ENCODE measurements at places on chromosomes 6 and 20.

DNA sequence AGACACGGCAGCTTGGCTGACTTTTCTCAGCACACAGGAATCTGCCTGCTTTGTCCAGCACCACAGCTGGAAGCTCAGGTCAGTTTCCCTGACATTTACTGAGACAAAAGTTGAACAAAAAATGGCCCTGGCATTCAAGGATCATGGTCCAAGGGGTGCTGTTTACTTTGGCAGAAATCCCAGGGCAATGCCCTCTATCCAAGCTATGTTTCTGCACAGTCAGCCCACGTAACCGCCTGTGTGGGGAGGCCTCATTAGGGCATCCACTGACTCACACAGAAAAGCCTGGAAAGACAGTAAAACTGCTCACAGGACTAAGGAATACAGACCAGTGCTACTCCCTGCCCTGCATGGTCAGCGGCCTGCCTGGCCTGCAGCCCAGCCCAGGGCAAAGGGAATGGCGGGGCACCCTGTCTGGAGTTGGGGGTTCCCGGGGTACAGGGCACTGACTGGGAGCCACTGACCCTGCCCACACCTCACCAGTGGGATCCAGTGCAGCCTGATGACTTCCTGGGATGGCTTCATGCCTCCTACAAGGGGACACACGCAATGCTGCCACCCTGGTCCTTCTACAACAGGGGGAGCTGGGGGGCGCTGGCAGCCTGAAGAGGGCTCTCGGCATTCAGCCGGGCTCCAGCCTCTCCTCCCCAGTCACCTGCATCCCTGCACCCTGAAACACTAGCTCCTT, 77.1 kb downstream of the NINL start:
- DNase-seq, result no peak

GRCh38 chr6:14720411-14721102, 525.3 kb upstream of the JARID2 start:
- DNase-seq, result no peak

GRCh38 chr6:106102034-106102433, 15.9 kb downstream of the PRDM1 start:
- DNase-seq, result no peak

DNA sequence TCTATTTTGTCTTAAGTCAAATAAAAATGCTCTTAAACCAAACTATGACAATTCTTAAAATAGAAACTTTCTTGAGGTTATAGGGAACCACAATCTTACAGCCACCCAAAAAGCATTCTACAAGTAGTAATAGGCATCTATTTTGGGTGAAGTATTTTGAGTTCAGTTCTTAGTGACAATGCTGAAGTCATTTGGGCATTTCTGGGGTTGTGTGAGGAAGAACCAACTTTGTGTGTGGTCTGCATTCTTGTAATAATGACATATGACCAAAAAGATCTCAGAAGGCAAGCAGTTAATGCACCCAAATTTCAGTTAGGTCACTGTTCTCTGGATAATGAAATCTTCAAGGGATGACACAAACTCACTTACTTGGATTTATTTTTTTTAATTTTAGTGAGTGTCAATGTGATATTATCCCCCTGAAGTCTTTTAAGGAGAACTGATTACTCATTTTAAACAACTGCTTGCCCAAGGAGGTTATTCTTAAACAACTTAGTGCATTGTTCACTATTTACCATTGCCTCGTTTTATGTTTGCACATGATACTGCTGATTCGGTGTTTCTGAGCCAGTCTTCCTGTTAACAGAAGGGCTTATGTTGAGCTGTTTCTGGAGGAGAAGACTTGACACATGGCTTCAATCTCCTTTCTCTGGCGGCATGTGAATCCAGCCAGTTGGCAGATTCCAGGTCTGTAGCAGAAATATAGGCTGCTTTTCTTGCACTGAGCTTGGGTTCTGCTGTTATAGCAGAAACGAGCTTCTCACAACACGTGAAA, 618.9 kb downstream of the BCKDHB start:
- DNase-seq, result no peak

DNA sequence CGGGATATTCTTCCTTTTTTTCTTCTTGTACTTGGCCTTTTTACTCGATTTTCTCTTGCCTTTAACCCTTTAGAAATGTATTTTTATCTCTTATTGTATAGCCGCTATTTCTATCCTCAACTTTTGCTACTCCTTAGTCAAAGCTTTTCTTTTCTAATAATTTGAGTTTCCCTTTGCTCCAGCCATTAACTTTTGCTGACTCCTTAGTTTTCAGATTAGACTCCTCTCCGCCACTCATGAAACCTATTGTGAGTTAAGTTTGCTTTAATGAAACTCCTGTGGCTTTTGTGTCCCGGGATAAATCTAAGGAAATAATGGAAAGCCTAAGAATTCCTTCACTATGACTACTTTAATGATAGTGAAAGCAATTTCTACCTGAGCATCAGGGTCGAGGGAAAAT, 590.3 kb upstream of the CITED2 start:
- no peak for DNase-seq

DNA sequence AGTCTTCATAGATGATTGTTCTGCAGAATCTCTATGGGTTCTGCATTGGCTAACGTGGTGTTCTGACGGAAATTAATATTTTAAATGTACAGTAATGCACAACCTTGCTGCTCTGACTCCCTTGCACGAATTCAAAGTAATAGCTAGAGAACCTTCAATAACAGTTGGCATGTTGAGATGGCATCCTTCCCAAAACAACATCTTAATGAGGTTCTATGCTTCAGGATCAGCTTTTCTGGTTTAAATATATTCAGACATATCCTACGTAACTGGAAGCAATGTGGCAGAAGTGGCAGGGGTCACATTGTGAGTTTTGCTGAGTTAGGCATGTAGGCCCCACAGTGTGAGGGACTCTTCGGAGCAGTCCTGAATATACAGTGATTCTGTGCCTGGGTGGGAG, 25.7 kb downstream of the DSE start:
- no peak for DNase-seq

DNA sequence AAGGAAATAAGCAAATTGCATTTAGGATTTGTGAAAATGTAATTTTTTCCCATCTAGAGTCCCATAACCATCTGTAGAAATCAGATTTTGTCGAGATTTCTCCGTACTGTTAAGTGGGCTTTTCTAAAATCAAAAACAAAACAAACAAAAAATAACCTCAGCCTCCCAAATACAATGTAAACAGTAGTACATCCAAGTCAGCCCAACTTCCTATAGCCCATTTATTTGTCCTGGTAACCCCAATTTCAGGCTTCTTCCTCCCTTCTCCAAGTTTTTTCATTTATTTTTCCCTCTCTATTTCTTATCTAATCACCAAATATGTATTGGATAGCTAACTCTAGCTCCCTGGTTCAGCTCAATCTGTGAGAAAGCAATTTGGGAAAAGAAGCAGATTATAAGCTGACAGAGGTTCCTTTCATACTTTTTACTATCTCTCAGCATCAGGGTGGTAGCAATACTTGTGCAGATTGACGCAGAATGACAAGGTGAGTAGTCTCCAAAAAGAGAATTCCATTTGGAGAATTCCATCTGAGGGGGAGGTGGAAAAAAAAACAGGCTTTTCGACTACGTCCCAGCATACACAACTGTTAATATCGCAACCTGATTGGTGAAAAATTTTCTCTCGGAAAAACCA, 132.6 kb upstream of the BTN3A2 start:
- DNase-seq, result no peak

DNA sequence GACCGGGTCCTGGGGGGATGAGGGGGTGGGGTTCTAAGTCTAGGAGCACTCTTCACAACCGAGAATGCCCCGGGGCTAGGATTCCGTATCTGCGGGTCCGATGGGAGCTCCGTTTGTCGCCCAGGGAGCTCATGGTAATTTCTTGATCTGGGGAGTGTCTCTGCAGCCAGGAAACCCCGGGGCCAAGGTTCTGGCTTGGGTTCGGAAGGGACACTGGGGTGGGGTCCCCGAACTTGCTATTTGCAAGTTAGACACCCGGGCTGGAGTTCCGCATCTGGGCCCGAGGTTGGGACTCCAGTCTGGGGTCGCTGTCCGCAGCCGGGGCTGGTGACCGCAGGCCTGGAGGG, 397 bp downstream of the PEDS1 start:
- DNase-seq, result no peak

GRCh38 chr6:32111424-32112066, 2.4 kb upstream of the TNXB start:
- DNase-seq, result no peak

DNA sequence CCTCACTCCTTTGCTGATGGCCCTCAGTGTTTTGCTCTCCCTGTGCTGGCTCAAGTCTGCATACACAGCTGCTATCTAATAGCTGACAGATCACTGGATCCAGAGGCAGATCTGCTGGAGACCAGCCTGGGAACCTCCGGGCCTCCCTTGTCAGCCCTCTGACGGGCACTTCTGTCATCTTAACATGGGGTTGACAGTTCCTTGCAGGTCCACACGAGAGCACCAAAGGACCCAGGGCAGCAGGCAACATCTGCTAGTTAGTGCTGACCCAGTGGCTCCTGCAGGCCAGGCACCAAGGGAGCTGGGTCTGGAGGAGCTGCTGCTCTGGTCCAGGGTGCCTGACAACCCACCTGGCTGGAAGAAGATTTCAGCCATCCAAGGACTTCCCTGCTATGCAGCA, 208.1 kb downstream of the UST start:
- DNase-seq, result no peak

DNA sequence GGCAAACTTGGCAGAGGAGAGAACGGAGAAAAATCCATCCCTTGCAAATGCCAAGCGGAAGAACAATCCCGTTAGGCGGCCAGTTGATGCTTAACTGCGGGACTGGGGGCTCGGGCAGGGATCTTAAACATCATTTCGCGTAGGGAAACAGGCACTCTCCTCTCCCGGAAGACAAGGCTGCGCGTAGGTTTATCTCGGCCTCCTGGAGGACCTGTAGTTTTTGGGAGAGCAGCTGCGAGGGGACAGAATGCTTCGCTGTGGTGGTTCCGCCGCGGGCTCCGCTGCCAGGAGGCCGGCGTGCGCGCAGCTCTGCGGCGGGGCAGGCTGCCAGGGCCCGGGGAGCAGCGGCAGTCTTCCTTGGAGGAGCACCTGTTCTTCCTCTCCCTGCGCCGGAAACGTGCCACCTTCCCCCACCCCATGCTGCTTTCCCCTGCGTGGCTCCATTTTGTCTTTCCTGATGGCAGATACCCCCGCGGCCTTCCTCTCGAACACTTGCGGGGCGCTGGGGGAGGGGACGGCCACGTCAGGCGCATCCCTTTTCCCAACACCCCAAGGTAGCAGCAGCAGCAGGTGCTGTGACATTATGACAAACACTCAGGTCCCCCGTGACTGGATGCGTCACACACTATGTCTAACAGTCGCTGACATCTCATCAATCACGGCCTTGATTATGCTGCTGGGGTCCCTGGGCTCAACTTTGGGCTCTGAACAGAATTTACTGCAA, 230.7 kb upstream of the BTBD3 start:
- DNase-seq, result no peak

DNA sequence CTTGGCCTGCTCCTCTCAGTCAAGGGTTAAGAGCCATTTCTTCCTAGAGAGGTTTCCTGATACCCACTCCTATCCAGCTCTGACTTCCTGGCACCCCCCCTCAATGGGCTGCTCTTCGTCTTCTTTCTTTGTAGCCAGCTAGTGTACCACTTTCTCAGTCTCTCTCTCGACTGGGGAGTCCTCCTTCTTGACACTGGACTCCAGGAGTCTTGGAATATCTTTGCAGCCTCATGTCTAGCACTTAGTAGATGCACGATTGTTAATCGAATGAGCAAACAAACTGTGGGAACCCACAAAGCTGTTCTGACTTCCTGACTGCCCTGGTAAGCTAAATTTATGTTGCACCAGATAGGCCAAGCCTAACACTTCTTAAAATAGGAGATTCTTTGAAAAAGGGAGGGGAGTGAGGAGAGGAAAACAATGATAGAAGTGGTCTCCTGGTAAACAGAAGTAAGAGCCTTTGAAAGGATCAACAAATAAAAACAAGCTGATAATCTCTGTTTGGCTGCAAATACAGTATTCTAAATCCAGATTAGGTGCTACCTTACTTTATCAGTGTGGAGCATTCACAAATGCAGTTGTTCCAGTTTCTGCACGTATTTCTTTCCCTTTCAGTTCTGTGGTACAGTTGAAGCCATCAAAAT, 160.1 kb upstream of the CITED2 start:
- DNase-seq, result no peak

DNA sequence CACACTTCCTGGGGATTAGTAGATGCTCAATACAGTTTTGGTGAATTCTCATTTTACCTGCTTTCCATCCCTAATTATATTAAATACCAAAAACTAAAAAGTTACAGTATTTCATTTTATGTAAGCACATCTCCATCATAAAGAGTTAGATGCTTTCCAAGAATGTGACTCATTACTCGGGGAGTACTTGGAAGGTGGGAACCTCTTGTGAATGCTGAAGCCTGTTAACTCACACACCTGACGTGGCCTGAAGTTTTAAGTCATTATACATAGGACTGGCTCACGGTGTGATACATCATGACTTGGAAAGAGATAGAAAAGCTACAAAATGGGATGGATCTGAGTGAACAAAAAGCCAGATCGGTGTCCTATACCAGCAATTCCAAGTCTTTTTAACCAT, 2.2 kb upstream of the OSER1 start:
- no peak for DNase-seq

DNA sequence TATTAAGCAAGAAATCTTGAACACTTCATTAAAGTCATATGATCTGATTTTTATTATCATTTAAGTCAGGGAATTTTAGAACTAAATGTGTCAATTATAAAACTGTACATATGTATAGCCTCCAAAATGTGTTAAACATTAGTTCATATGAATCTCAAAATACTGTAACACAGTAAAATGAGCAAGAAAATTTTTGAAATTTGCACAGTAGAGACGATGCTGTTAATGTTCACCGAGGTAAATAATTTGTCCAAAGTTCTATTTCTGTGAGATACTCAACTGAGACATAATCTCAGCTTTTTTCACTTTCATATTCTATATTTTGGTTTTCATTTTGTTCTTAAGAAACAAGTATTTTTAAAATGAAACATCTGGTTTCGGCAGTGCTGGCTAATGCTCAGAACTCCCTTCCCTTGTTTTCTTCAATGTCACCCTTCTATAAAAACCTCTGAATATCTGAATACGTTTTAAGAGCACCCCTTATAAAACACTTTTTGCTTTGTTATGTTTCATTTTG, 353.1 kb downstream of the LAMA2 start:
- no peak for DNase-seq

- DNase-seq, result no peak
Measured at GRCh38 chr6:16676978-16677377, 84.3 kb downstream of the ATXN1 start.

- peak; percentile 47 for DNase-seq
Measured at GRCh38 chr6:149934249-149935156, 7.3 kb upstream of the ULBP2 start.

DNA sequence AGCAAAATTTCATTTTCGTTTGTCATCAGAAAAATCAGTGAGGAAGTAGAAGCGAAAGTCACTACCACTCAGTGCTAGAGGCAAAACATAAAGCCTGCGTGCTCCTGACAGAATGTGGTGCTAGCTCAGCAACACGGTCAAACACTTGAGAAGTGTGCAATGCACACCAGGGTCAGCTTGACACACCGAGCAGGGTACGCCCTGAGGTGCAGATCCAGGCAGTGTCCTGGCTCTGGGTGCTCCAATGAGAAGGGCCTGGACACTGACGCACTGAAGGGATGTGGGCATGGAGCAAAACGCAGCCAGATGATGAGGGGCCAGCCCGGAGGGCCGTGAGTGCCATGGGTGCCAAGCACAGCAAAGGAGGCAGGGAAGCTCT, 5.9 kb downstream of the RNASET2 start:
- DNase-seq, result no peak

- no peak for DNase-seq
Measured at GRCh38 chr6:24032896-24033688, 92.9 kb upstream of the NRSN1 start.

All from stimulated activated CD4-positive, alpha-beta T cell treated with anti-CD3 and anti-CD28 coated beads, Interleukin-1b, Interleukin-23, amount 100 ng/mL, for 1 hour (primary cell).